ENCODE measurements at places on chromosomes 5 and 9.

DNA sequence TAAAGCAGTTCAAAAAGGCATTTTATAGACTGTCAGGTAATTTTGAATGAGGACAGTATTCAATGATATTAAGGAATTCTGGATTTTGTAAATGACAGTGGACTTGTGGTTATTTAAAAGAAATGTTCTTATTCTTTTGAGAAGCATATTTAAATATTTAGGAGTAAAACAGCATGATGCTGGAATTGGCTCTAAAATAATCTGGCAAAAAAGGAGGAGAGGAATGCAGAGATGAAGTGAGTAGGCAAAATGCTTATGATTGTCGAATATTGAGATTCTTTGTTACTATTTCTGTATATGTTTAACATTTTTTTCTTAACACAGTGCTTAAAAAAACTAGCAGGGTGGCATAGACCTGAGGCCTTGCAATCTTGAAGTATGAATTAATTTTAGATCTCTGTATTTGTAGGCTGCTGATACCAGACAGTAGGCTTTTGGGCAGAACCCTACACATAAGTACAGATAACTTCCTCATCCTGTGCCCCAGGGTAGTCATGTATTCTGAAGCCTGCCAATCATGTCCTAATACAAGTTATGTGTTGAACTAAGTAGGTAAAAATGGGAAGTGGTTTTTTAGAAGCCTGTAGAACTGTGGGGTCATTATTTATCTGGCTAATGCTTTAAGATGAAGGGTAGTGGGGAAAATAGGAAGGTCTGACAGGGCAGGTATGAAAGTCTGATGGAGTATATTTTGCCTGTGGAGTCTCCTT is 9.4 kb downstream of the CD180 start:
- peak; percentile 53 for DNase-seq

- DNase-seq: no peak
These were observed 19.9 kb downstream of the PTGES2 start for GRCh38 chr9:128107468-128108268.

DNA sequence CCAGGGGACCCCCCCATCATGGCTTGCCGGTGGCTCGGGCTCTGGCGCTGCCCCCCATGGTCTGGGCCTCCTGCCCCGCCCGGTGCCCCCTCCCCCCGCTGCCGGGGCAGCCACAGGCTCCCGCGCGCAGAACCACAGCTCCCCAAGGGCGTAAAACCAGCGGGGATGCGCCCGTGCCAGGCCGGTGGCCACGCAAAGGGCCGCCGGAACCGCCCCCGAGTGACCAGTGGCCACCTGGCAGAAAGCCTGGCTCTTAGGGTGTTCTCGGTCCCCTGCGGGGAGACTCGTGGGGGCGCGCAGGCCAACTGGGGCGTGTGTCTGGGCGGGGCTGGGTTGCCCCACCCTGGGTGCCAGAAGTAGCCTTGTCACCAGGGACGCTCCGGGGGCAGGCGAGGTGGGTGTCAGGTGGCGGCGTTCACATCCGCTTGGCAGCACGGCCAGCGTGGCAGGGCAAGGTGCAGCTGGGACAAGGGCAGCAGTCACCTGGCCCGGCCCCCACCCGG is 515 bp upstream of the AGPAT2 start:
- no peak for DNase-seq

DNA sequence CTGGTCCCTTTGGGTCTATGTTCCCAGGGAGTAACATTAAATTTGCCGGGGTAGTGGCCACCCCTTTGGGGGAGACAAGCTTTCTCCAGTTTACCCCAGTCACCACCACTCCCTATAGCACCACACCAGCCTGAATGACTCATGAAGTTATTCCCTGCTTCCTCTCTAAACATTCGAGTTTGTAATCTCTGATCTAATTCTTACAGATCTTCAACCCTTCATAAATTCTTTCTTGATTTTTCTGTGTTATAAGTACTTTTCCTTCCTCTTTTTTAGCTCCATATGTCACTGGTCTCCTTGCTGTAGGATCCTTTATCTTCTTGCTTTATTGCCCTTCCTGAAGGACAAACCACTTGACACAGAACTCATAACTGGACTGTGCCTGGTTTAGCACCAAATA is 55.6 kb downstream of the GNA14 start:
- DNase-seq: no peak

DNA sequence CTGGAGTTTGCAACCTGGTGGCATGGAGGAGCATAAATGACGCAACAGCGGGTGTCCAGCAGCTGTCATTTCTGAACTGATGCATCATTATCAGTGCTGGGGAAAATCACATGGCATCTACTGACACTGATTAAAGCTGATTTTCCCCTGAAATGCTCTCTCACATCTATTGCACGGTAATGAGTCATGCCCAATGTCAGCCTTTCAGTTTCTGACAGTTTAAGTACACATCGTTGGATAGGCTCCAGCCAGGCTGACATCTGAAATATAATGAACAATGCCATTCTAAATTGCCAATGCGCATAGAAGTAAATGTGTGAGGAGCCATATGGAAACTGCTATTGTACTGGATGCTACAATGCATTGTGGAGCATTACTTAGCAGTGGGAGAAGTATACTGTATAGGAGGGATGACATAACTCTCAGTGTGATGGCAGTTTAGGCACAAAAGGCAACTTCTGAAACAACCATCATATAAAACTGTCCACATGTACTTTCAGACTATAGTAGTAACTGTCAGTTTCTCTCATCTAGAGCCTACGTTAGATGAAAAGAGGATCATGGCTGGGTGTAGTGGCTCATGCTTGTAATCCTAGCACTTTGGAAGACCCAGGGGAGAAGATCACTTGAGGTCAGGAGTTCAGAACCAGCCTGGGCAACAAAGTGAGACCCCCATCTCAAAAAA is 389.3 kb upstream of the DMAC1 start:
- DNase-seq: no peak

- DNase-seq: no peak
These were observed 208.9 kb downstream of the PDE4D start for GRCh38 chr5:59684388-59685190.

GRCh38 chr5:109916481-109917153 is 226.9 kb downstream of the MAN2A1 start:
- DNase-seq: no peak
